ENCODE measurements at places on chromosomes 13 and 19. TPM values are rescaled to one million over a fixed set of nuclear protein-coding genes. Genes with fewer than 3 reads are reported as not detected.
A peak's percentile ranks its signal among the peaks of the same experiment; 100 is the strongest.

ANO8 gene
- 37.4 TPM for total RNA-seq

- H3K4me3 ChIP-seq: no peak overlapping the region
- DNase-seq: no peak
- H3K4me1 ChIP-seq: peaks cover 9% of the 10 kb centered on the region
Observed at GRCh38 chr13:26914624-26915023, 154.0 kb upstream of the GPR12 start.

TMEM190 gene
- not detected for total RNA-seq

DNA sequence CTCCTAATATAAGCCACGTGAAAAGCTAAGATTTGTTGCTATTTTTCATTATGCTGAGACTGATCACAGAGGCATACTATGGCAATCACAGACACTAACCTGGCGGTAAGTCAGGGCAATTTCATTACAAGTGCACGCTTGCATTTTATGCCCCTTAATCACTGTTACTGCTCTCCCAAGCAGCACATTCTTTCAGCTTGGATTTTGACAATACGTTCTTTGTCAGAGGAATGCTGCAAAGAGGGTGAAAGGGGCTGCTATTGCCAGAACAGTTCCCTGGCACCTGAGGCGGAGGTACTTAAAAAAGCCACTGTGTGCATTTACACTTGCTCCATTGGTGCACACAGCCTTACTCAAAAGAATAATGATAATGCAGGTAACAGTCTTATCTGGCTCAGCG, 346.6 kb downstream of the RFC3 start:
- H3K4me1 ChIP-seq: peaks cover 15% of the 10 kb centered on the region
- no peak overlapping the region for H3K4me3 ChIP-seq
- H3K27ac ChIP-seq: no peak overlapping the region
- DNase-seq: no peak
- no peaks in the 10 kb centered on the region for H3K27me3 ChIP-seq

IZUMO2 gene
- not detected for total RNA-seq

DNA sequence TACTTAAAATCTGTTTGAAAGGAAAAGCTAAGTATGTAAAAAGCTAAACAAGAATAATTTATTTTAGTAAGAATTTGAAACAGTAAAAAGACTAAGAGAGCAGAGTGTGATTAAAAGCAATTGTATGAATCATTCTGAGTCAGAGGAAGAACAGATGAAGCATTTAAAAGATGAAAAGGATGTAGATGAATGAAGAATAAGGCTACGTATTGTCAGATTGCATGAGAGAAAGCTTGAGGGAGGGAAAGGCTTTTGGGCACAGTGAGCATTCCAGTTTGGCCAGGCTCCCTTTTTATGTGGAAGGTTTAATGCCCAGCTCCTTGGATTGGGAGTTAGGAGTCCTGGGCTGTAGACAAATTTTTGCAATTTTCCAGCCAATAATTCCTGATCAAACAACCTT, 117.7 kb downstream of the FREM2 start:
- peaks cover 34% of the 10 kb centered on the region for H3K4me1 ChIP-seq
- H3K36me3 ChIP-seq: peaks cover 30% of the 10 kb centered on the region
- no peaks in the 10 kb centered on the region for H3K27me3 ChIP-seq
- no peak for DNase-seq
- H3K4me3 ChIP-seq: peak overlapping the region; percentile 16
- peak overlapping the region; percentile 65 for H3K27ac ChIP-seq

- DNase-seq: no peak
- peaks cover 21% of the 10 kb centered on the region for H3K36me3 ChIP-seq
- H3K4me3 ChIP-seq: no peak overlapping the region
- H3K4me1 ChIP-seq: no peaks in the 10 kb centered on the region
Observed at GRCh38 chr19:49786376-49786820, 19.6 kb downstream of the AP2A1 start.

HSPB6 gene
- total RNA-seq: 0.37 TPM

ZNF441 gene
- total RNA-seq: 3.9 TPM

DNA sequence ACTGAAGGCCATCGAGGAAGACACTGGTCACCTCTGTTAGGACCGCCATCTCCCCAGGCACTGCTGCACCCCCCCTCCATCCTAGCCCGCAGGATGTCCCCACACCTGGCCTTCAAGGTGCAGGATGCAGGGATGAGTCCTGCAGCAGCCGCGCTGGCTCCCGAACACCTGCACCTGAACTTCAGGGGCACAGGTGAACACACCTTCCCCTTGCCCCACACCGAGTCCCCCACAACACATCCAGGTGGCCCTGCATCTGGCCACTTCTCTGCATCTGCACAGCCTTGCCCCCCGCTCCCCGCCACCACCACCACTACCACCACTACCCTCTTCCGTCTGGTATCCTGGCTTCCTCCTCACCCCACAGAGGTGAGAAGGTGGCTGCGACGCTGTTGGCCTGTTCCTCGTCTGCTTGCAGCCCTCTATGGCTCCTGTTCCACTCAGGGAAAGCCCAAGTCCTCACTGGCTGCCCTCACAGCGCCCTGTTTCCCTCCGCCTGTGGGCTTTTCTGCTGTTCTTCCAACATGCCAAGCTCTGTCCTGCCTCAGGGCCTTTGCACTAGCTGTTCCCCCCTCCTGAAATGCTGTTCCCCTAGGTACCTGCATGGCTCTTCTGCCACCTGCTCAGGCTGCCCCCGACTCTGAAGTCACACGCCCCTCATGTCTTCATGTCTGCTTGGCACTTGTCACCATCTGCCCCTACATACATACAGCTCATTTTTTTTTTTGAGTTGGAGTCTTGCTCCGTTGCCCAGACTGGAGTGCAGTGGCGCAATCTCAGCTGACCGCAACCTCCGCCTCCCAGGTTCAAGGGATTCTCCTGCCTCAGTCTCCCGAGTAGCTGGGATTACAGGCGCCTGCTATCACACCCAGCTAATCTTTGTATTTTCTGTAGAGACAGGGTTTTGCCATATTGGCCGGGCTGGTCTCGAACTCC, 1.4 kb upstream of the CERS1 start:
- peak overlapping the region; percentile 84 for H3K27ac ChIP-seq
- no peak for DNase-seq
- no peaks in the 10 kb centered on the region for H3K36me3 ChIP-seq
- peaks cover 6% of the 10 kb centered on the region for H3K27me3 ChIP-seq
- peaks cover 12% of the 10 kb centered on the region for H3K4me1 ChIP-seq

GRCh38 chr13:58960888-58961287, 1202.8 kb downstream of the DIAPH3 start:
- no peak for DNase-seq
- no peaks in the 10 kb centered on the region for H3K4me1 ChIP-seq
- H3K36me3 ChIP-seq: no peaks in the 10 kb centered on the region

GRCh38 chr19:57512845-57513244, 13.1 kb downstream of the ZNF773 start:
- peaks cover 59% of the 10 kb centered on the region for H3K36me3 ChIP-seq
- no peak overlapping the region for H3K4me3 ChIP-seq
- no peak for DNase-seq

DNA sequence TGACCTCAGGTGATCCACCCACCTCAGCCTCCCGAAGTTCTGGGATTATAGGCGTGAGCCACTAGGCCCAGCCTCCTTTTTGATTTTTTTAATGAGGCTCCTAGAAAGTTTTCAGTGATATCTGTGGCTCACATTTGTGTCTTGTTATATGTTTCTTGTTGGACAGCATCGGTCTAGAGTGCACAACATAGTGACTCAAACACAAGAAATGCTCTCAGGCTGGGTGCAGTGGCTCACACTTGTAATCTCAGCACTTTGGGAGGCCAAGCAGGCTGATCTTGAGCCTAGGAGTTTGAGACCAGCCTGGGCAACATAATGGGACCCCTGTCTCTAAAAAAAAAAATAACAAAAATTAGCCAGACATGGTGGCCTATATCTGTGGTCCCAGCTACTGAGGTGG, 8.2 kb downstream of the PHF11 start:
- DNase-seq: no peak
- H3K4me1 ChIP-seq: no peaks in the 10 kb centered on the region
- no peak overlapping the region for H3K4me3 ChIP-seq
- peaks cover 2% of the 10 kb centered on the region for H3K36me3 ChIP-seq
- no peak overlapping the region for H3K27ac ChIP-seq
- no peaks in the 10 kb centered on the region for H3K27me3 ChIP-seq

DNA sequence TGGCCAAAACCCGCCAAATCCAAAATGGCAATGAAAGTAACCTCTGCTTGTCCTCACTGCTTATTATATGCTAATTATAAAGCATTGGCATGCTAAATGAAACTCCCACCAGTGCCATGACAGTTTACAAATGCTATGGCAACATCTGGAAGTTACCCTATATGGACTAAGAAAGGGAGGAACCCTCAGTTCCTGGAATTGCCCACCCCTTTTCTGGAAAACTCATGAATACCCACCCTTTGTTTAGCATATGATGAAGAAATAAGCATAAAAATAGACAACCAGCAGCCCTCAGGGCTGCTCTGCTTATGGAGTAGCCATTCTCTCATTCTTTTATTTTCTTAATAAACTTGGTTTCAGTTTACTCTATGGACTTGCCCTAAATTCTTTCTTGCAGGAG, 269.8 kb downstream of the OLFM4 start:
- H3K27ac ChIP-seq: no peak overlapping the region
- no peak for DNase-seq
- no peaks in the 10 kb centered on the region for H3K36me3 ChIP-seq
- no peaks in the 10 kb centered on the region for H3K27me3 ChIP-seq
- H3K4me1 ChIP-seq: no peaks in the 10 kb centered on the region

TPTE2 gene
- 0.14 TPM for total RNA-seq

DNA sequence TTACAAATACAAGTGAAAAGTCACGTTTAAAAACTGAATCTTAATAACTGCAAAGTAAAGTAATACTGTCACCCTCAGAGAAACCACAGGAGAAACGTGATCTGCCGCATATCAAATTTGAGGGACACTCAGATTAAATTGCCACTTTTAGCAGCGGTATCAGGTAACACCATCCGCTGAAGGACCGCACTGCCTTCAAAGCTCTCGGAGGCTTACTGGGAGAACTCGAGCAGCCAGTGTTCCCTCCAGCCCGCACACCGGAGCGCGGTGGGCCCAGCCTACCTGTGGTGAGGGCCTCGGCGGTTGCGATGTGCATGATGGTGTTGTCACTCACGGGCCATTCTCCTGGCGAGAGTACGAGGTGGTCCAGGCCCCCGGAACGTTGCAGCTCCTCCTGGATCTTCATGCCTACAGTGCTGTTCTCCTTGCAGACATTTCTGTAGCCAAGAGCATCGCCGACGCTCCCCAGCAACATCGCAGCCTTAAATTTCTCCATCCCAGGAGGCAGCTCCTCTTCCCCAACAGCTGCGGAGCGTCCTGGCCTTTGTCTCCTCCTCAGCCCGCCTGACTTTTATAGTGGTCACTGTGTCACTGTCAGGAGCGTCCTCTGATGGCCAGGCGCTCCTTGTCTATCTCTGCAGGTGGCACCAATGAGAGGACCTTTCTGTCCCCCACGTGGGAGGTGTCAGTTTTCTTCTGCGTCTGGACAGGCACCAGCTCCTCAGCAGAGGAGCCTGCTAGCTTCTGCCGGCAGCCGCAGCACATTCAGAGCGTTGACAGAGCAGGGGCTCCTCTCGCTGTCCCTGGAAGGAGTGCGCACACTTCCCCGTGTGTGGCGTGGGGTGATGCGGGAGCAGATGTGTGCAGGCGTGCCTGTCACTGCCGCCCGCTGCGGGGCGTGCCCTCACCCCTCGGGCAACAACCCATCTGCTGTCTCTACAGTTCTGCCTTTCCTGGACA, at the start of gene ADPRHL1:
Gene ADPRHL1, minus strand, starts transcription at position 547 of the 960 bp plus-strand sequence. Its CDS starts 51 bp downstream, at position 496.
- H3K4me1 ChIP-seq: peaks cover 9% of the 10 kb centered on the region
- no peak within 1 kb of the TSS for H3K27ac ChIP-seq
- H3K4me3 ChIP-seq: no peak within 1 kb of the TSS
- no peaks in the 10 kb centered on the region for H3K27me3 ChIP-seq

CALR3 gene
- not detected for total RNA-seq

- H3K27me3 ChIP-seq: no peaks in the 10 kb centered on the region
- peaks cover 18% of the 10 kb centered on the region for H3K4me1 ChIP-seq
- H3K4me3 ChIP-seq: no peak overlapping the region
Observed at GRCh38 chr13:43356567-43356966, 333.2 kb downstream of the DNAJC15 start.

DNA sequence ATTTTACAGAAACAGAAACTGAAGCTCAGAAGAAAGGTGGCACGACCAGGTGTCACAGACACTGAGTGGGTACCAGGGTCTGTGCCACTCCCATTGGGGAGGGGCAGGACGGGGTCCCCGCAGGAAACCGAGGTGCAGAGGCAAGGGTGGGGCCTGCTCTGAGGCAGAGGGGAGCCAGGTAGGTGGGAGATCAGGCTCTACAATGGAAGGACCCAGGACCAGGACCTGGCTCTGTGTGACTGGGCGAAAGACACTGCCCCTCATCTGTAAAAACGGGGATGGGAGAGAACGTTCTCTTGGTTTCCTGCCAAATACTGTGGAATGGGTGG, 2.8 kb downstream of the PTGIR start:
- H3K36me3 ChIP-seq: no peaks in the 10 kb centered on the region
- H3K27me3 ChIP-seq: no peaks in the 10 kb centered on the region

C1QTNF9 gene
- total RNA-seq: not detected

NLRP7 gene
- total RNA-seq: not detected

- no peaks in the 10 kb centered on the region for H3K27me3 ChIP-seq
- DNase-seq: no peak
Observed at GRCh38 chr13:23877286-23877685, 11.9 kb downstream of the MIPEP start.

- H3K27ac ChIP-seq: no peak overlapping the region
- no peaks in the 10 kb centered on the region for H3K36me3 ChIP-seq
Observed at GRCh38 chr19:18972301-18972811, 31.3 kb upstream of the HOMER3 start.

GRCh38 chr19:37564624-37565369, 29.8 kb downstream of the ZNF571 start:
- no peak for DNase-seq
- H3K27me3 ChIP-seq: no peaks in the 10 kb centered on the region
- no peak overlapping the region for H3K4me3 ChIP-seq
- H3K4me1 ChIP-seq: no peaks in the 10 kb centered on the region
- H3K36me3 ChIP-seq: peaks cover 77% of the 10 kb centered on the region

NXNL1 gene
- total RNA-seq: not detected

GPR4 gene
- not detected for total RNA-seq

- DNase-seq: peak; percentile 74
- peak within 1 kb of the TSS; percentile 78 for H3K4me3 ChIP-seq
- peaks cover 15% of the 10 kb centered on the region for H3K4me1 ChIP-seq
- peaks cover 7% of the 10 kb centered on the region for H3K27me3 ChIP-seq
- H3K36me3 ChIP-seq: no peaks in the 10 kb centered on the region
Observed at GRCh38 chr13:100588331-100589177, at the start of gene GGACT. Gene GGACT (minus strand): TSS chr13:100588789. CDS start chr13:100532591, 56,198 bp downstream.

- H3K27ac ChIP-seq: peak overlapping the region; percentile 72
- peaks cover 7% of the 10 kb centered on the region for H3K4me1 ChIP-seq
- H3K27me3 ChIP-seq: no peaks in the 10 kb centered on the region
- no peak overlapping the region for H3K4me3 ChIP-seq
- no peak for DNase-seq
- peaks cover 9% of the 10 kb centered on the region for H3K36me3 ChIP-seq
Observed at GRCh38 chr19:34402074-34402600, 2.1 kb upstream of the PDCD2L start.

- no peak overlapping the region for H3K4me3 ChIP-seq
- no peaks in the 10 kb centered on the region for H3K36me3 ChIP-seq
- H3K4me1 ChIP-seq: no peaks in the 10 kb centered on the region
- H3K27ac ChIP-seq: no peak overlapping the region
- no peak for DNase-seq
- no peaks in the 10 kb centered on the region for H3K27me3 ChIP-seq
Observed at GRCh38 chr13:108267347-108267746, 2.2 kb upstream of the TNFSF13B start.
